Activated T-helper 9 cell treated with anti-CD3 and anti-CD28 coated beads, Interleukin-2, amount 50 U/mL, for 16 hours (primary cell): ENCODE measurements at places on chromosomes 4 and X.

DNA sequence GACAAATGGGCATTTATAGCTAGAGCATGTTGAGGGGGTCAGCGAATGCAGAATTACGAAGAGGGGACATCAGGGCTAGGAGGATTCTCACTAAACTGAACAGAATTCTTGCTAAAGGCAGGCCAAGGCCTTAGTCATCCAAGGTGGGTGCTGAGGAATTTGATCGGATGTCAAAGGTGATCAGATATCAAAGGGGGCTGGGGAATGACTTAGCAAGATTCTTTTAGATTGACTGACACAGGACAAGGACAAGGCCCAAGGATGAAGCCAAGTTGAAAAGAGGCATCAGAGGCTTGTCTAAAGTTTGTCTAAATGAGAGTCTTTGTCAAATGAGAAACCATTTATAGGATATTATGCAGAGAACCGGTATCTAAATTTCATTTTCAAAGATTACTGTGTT, 9.7 kb downstream of the TMEM184C start:
- no peak for DNase-seq

DNA sequence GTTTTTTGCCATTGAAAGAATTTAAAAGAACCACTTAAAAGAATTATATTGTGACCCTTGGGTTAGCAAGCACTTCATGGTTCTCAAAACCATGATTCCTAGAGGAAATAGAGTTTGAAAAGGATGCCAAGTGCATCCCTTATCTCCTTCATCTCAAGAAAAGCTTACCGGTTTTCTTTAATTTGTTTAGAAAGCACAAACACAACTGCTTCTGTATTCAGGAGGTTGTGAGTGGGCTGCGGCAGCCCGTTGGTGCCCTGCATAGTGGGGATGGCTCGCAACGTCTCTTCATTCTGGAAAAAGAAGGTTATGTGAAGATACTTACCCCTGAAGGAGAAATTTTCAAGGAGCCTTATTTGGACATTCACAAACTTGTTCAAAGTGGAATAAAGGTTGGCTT, 13.5 kb downstream of the HHIP start:
- DNase-seq, result no peak

- DNase-seq, result no peak
Observed at GRCh38 chrX:29634516-29634915, 580.8 kb upstream of the MAGEB2 start.

GRCh38 chrX:152866386-152866785, 31.5 kb upstream of the ZNF185 start:
- DNase-seq, result no peak

DNA sequence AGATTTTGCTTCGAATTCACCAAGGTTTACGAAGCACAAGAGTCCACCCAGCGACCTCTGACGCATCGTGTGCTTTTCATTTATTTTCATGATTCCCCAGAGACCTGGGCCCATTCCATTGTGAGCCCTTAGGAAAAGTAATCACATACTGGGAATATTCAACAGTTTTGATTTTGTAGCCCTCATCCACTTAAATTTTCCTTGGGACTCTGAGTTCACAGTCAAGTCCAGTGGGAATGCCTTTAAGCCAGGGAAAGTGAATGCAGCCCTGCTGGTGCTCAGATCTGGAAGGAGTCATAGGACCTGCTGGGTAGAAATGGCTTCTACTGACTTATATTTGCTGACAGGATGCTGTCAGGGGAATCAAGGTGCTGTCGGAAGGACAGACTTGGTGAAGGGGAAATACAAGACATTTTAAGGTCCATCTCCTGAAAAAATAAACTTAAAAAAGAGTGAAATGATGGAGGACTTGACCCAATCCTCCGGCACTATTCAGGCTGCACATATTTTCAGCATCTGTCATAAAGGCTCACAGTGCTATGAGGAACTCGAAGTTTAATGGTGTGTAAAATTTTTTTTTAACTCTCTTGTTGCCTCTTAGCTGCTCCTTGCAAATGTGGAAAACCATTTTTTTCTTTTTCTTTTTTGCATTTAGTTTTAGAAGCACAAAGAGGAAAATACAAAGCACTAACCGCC, 204.9 kb downstream of the MID1 start:
- DNase-seq, result no peak

DNA sequence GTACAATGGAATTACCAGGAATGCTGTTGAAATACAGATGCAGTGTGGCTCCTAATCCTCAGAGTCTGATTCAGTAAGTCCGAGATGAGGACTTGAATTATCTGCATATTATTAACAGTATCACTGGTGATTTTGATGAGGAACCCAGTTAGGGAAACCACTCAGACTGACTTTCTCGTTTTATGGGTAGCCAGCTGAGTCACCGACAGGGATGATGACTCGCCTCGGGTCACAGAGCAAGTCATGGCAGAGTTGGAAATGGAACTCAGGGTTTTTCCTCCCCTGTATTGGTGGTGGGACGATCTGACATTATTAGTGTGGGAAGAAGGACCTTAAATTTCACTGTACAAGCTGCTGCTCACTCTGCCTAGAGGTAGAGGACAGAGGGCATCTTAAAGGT, 51.3 kb downstream of the RTL9 start:
- no peak for DNase-seq

DNA sequence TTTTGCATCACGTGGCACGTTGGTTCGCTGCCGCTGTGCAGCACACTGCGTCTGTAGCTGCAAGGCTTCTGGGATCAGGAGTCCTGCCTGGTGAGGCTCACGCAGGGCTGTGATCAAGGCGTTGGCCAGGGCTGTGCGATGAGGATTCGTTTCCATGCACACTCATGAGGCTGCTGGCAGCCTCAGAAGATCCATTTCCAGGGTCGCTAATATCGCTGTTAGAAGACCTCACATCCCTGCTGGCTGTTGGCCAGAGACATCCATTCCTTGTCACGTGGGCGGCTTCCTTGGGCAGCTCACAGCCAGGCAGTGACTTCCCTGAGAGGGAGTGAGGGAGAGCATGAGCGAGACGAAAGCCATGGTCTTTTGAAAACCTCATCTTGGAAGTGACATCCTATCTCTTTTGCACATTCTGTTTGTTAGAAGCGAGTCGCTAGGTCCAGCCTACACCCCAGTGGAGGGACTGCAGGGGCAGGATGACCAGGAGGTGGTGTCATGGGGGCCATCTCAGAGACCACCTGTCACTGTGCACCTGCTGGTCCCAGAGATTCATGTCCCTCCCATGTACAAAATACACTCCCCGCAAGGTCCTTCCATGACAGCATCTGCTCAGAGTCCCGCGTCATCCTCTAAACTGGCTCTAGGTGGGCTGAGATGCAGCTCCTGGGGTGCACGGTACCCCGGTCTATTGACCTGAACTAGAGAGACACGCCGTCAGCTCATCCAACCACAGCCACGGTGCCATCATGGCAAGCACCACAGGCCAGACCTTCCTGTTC, 12.2 kb downstream of the RGS12 start:
- no peak for DNase-seq

GRCh38 chrX:20320461-20321159, 53.9 kb upstream of the RPS6KA3 start:
- DNase-seq, result no peak

GRCh38 chr4:56391270-56391669, 4.0 kb upstream of the AASDH start:
- no peak for DNase-seq

DNA sequence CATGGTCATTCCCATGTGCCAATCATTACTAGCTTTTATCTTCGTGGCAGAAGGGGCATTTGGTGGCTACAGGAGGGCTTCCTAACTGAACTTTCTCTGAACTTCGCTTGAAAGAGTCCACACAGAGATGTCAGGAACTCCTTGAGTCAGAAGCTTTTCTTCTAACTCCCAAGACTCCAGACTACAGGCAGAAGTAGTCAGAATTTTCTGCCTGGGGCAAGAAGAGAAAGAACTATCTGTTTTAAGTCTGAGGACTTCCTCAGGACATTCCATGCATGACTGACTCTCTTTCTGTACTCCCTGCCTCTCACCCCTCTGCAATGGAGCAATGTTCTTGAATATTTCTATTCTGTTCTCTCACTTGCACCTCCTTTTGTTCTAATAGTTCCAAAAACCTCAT, 170.5 kb upstream of the TBC1D9 start:
- DNase-seq, result no peak
